PC-3 (cell line): ENCODE measurements at places on chromosomes 11 and 22. TPM values are rescaled to one million over a fixed set of nuclear protein-coding genes. Genes with fewer than 3 reads are reported as not detected.

DNA sequence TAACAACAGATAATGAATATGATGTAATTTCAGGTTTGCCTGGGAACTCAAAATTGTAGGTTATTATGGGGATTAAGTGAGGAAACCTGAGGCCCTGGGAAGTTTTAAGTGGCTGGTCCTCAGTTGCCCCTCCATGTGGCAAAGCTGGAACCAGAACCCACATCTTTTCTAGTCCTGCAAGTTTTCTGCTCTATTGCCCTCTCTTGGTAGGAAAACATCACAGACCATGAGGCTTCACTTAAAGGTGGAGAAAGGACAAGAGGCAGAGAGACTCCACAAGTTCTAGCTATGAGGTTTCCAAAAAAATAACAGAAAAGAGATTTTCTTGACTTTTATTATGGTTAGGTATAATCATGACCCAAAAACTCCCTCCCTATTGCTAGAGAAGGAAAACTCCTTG is 115.5 kb upstream of the DDI1 start:
- H3K36me3 ChIP-seq = no peaks in the 10 kb centered on the region
- no peak overlapping the region for H3K27ac ChIP-seq
- no peak overlapping the region for H3K4me3 ChIP-seq
- H3K4me1 ChIP-seq = peaks cover 24% of the 10 kb centered on the region
- 0 out of 2 replicates have a peak, but pooled peaks cover 4% of the 10 kb centered on the region for H3K27me3 ChIP-seq

DNA sequence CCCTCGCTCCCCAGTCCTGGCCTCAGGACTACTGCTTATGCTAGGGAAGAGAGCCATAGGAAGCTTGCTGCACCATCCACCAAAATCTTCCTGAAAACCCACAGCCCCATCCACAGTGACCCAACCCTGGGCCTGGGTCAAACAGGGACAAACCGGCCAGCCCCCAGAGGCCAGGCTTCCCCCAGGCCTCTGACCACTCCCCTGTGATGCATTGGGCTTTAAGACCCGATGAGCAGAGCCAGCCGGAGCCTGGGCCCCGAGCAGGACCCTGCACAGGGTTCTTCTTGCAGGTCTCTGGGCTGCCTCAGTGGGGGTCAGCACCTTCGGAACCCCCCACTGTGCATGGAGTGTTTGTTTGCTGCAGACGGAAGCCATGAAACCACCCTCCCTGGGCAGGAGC is 583.7 kb downstream of the BRD1 start:
- no peak overlapping the region for H3K27ac ChIP-seq
- no peaks in the 10 kb centered on the region for H3K27me3 ChIP-seq
- H3K4me1 ChIP-seq = no peaks in the 10 kb centered on the region

TMEM132A gene
- total RNA-seq = 84.2 and 88.1 TPM in 2 replicates

DNA sequence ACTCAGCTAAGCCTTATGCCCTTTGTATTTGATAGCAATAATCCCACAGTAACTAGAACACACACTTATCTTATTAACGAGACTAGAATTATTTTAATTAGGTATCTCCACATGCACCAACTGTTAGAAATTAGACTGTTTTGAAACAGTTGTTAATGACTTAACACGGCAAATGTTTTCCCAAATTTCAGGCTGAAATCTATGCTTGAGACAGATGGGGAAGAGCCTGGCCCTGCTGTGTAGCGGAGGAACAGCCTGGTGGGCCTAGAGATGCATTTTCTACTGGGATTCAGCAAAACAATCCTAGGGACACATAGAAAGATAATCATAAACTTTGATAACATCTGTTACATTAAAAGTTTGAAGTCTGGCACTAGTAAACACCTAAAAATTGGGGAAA is 273.4 kb downstream of the TTC28 start:
- DNase-seq = no peak
- no peaks in the 10 kb centered on the region for H3K4me1 ChIP-seq
- H3K27me3 ChIP-seq = no peaks in the 10 kb centered on the region
- no peak overlapping the region for H3K27ac ChIP-seq
- no peak overlapping the region for H3K4me3 ChIP-seq

AASDHPPT gene
- total RNA-seq = 27.7 and 44.2 TPM in 2 replicates

DNA sequence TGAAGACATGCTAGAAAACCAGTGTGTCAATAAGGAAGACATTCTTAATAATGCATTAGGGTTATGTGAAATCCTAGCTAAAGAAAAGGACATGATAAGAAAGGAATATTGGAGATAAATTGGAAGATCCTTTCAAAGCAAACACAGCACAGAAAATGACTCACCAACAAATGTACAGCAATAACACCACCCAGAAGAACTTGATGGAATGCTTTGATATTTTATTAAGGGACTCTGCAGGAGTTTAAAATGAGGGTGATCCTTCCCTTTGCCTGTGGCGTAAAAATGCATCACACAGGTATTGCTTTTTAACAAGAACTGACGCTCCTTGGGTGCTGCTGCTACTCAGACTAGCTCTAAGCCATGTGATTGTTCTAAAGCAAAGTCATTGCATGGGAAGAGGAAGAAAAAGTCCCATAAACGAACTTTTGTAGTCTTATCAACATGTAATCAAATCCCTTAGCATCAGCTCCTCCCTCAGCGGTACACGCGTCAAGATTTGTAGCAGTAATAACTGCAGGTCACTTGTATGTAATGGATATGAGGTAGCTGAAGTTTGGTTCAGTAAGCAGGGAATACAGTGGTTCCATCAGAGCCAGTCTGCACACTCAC is 48.4 kb upstream of the EED start:
- H3K36me3 ChIP-seq = no peaks in the 10 kb centered on the region
- no peak overlapping the region for H3K27ac ChIP-seq
- no peak for DNase-seq
- H3K4me1 ChIP-seq = peaks cover 7% of the 10 kb centered on the region; the same call in 1 of the 2 replicates
- no peak overlapping the region for H3K4me3 ChIP-seq
- H3K27me3 ChIP-seq = no peaks in the 10 kb centered on the region
